ENCODE measurements at places on chromosomes 11 and 22.

DNA sequence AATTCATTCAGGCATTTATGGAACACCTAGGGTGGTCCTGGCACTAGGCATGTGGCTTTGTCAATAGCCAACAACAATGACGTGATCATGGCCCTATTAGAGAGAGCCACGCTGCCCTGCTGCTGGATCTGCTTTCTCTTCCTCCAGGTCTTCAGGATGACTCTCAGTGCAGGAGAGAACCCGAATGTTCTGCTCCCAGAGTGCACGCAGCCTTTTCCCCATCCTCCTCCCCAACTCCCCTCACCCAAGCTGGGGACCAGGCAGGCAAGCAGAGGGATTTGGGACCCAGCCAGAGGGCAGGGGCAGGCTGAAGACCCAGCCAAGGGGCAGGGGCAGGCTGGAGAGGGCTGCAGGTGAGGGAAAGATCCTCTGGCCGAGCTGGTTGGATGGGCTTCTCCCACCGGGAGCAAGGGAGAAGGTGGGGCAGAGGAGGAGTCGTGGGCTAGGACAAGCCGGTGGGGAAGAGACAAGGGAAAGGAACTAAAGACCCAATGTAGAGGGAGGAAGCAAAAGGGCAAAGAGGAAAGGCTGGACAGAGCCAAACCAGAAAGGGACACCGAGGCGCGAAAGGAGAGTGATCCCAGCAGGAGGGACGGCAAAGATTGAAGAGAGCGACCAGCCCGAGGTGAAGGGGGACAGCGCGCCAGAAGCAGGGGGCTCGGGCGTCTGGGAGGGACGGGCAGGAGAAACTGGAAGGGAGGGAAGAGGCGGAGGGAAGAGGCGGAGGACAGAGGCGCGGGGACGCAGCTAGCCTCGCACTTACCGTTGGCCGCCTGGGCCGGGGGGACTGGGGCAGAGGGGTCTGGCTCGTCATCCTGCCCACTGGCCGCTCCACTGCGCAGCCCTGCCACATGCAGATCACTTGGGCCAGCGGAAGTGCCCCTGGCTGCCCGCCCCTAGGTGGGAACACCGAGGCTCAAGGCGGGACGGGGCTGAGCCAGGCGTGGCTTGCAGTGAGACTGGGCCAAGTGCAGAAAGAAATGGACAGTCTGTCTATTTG, at the start of gene KCTD14:
Gene KCTD14 (minus strand): TSS at position 880 of the 1,000 bp plus-strand sequence. CDS start 27 bp downstream, at position 853.
- no peak for DNase-seq

DNA sequence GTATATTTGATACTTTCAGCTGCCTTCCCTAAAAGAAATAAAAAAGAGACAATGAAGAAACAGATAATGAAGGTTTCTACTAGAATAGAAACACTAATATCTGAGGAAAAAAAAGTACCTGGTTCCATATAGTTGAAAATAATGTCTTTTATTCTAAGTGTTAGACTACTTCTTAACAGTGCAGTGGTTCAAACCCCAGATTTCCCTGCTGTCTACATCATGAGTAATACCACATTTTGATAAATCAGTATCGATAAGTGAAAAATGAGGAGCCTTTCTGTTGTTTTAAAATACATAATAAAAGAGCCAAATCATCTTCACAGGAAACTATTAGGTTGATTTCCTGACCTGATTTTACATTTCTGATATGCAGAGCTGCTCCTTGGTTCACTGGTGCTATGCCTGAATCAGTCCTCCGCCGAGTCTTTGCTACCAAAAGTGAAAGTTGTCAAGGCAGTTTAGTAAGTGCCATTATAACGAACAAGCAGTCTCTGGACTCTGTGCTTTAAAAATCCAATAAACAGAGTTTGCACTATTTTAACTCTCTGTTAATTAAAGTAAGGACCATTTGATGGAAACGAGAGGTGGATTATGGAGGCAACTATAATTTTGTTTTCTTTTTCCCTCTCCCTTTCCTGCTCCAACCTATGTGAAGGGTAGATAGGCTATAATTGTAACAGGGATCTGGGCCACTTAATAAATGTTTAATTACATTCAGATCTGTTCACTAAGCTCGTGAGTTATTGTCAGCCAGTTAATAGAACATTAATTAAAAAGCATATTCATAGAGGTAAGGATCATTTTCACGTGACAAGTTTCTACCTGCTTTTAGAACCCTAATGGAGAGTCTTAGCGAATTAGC, 724.5 kb upstream of the RAG2 start:
- DNase-seq, result no peak

GRCh38 chr11:124202951-124203350, 19.8 kb downstream of the OR10D3 start:
- DNase-seq, result no peak

DNA sequence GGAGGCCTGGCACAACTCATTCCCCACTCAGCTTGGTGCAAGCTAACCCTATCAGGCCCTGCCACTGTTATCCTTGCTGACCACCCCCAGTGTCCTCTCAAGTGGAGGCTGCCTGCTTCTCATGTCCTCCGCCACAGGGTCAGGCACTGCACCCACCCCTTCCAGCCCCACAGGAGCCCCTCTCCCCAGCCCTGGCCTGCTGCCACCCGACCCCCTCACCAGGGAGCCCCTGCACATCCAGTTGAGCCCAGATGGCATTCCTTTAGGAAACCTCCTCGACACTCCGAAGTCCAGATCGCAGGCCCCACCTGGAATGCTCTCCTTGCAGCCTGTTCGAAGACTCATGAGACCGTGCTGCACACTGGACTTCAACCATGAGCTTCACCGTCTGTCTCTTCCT, 28.0 kb upstream of the IL17RA start:
- DNase-seq, result no peak

GRCh38 chr22:23204541-23205157, 24.3 kb downstream of the BCR start:
- DNase-seq, result no peak

DNA sequence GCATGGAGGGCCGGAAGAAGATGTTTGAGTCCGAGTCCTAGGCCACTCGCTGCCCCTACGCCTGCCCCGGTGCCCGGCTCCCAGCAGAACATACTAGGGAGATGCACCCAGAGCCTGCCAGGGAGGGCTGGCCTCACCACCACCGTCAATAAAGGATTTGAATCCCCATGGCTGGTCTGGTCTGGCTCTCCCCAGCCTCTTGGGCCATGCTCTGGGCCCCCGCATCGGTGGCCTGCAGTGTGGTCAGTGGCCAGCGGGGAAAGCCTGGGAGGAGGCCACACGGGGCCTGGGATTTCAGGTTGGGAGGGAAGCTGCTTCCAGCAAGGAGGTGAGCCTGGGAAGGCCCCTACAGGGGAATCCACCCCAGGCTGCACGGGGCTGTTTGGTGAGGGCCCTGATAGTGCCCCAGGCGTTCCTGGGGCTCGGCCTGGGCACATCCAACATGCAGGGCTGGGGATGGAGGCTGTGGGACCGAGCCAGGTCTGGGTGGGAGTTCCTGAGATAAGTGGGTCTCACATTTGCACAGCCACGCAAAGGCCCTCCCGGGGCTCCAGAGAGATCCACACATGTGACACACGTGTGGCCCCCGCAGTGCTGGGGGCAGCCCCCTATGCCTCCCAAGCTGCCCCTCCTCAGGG, 2.8 kb downstream of the TNNI2 start:
- DNase-seq, result no peak

- no peak for DNase-seq
Measured at GRCh38 chr11:19187833-19188258, 13.9 kb downstream of the CSRP3 start.

GRCh38 chr22:45026511-45026910, 16.7 kb upstream of the PHF21B start:
- no peak for DNase-seq

DNA sequence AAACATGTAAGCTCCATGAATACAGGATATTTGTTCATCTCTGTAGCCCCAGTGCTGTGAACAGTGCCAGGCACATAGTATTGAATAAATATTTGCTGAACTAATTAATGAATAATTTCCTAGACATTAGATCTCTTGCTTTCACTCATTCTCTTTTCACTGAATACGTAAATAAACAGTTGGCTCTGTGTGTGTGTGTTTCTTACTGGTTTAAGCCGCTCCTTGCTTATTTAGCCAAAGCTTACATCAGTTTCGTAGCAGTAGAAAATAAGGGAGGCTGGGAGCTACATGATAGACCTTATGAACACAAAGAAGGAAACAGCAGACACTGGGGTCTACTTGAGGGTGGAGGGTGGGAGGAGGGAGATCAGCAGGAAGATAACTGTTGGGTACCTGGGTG, 17.2 kb downstream of the KREMEN1 start:
- no peak for DNase-seq
